ENCODE measurements at places on chromosomes 12 and 14. TPM values are rescaled to one million over a fixed set of nuclear protein-coding genes. Genes with fewer than 3 reads are reported as not detected.

DNA sequence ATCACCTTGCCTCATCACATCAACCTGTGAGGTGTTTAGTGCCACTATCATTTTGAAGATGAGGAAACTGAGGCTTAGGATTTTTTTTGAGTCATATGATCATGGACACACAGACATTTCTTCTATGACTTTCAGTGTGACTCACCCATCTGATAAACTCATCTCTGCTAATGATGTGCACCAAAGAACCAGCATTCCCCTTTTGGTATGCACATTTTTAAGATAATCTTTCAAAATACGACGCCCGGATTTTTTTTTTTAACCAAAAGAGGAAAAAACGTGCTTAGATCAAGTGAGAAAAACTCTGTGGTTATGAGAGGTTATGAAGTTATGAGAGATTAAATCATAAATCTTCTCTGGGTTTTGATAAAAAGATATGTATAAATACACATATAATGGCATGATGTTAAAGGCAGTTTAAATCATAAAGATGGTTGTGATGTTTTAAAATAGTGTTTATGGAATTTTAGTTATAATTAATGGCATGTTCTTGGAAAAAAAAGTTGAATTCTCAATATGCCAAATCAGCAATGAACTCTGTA, 948.1 kb downstream of the TMTC2 start:
- H3K27ac ChIP-seq, result no peak overlapping the region
- DNase-seq, result no peak
- H3K4me3 ChIP-seq, result no peak overlapping the region
- H3K27me3 ChIP-seq, result no peaks in the 10 kb centered on the region

- H3K36me3 ChIP-seq, result peaks cover 48% of the 10 kb centered on the region
- H3K4me1 ChIP-seq, result no peaks in the 10 kb centered on the region
- no peaks in the 10 kb centered on the region for H3K27me3 ChIP-seq
- H3K27ac ChIP-seq, result no peak overlapping the region
- H3K4me3 ChIP-seq, result no peak overlapping the region
- no peak for DNase-seq
Measured at GRCh38 chr12:108671110-108671509, 37.4 kb upstream of the SELPLG start.

DNA sequence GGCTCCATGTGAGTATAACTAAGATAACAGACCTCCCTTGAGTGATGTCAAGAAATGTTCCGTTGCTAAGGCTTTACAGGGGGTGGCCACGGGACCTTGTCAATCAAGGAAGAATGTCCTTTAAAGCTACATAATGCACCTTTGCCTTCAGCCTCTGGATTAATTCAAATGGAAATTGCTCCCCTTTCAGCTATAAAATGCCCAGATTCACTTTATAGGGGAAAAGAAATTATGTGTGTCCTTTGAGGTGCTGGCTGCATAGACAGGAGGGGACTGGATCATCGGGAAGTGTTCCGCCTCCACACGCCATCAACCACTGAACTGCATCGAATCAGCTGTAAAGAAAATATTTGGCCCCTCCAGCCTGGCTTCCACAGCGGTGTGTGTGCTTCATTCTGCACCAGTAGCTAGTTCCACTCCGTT, 415.4 kb downstream of the DPF3 start:
- no peaks in the 10 kb centered on the region for H3K27me3 ChIP-seq
- H3K36me3 ChIP-seq, result no peaks in the 10 kb centered on the region

- no peak overlapping the region for H3K27ac ChIP-seq
- no peaks in the 10 kb centered on the region for H3K27me3 ChIP-seq
- H3K4me3 ChIP-seq, result no peak overlapping the region
- H3K4me1 ChIP-seq, result peaks cover 9% of the 10 kb centered on the region
- DNase-seq, result no peak
Measured at GRCh38 chr14:29317423-29317822, 550.8 kb downstream of the FOXG1 start.

DCP1B gene
- 17.8 TPM for total RNA-seq

Measured in SJSA1 (cell line).